GM23248 (cell line): ENCODE measurements at places on chromosomes 3 and 15. TPM values are rescaled to one million over a fixed set of nuclear protein-coding genes. Genes with fewer than 3 reads are reported as not detected.

DNA sequence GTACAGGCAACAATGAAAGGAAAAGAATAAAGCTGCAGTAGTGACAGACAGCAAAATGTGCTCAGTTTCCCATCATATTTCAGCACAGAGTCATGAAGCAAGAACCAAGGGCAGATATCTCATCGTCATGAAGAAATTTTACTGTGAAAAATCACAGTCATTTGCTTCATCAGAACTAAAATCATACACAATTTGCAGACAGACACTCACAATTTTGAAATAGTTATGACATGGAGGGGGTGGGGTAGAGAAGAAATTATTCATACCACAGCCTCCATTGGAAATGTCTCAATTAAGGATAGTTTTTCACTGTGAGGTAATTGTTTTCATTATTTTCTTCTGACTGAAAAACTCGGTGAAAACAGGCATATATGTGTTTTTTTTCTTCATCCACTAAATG is 78.8 kb upstream of the CNTN3 start:
- H3K27me3 ChIP-seq = no peaks in the 10 kb centered on the region
- peak; percentile 65 for DNase-seq
- H3K4me1 ChIP-seq = peaks cover 22% of the 10 kb centered on the region
- H3K4me3 ChIP-seq = peak overlapping the region; percentile 50
- peak overlapping the region; percentile 81 for H3K27ac ChIP-seq

The SI gene
- not detected in 2 replicates for total RNA-seq

DNA sequence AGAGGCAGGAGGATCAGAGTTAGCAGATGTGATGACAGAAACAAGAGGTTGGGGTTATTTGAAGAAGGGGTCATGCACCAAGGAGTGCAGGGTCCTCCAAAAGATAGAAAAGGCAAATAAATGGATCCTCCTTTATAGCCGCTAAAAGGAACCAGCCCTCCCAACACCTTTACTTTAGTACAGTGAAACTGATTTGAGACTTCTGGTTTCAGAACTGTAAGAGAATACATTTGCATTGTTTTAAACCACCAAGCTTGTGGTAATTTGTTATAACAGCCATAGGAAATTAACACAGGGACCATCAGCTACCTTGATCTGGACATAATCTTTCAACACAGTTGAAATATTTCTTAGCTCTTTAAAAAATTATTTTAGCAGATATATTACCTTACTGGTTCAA is 166.6 kb downstream of the TIGIT start:
- H3K4me1 ChIP-seq = 0 out of 2 replicates have a peak, but pooled peaks cover under 1% of the 10 kb centered on the region
- H3K27ac ChIP-seq = no peak overlapping the region
- DNase-seq = no peak
- H3K36me3 ChIP-seq = no peaks in the 10 kb centered on the region

The ACKR4 gene
- 25.0 and 25.2 TPM in 2 replicates for total RNA-seq

DNA sequence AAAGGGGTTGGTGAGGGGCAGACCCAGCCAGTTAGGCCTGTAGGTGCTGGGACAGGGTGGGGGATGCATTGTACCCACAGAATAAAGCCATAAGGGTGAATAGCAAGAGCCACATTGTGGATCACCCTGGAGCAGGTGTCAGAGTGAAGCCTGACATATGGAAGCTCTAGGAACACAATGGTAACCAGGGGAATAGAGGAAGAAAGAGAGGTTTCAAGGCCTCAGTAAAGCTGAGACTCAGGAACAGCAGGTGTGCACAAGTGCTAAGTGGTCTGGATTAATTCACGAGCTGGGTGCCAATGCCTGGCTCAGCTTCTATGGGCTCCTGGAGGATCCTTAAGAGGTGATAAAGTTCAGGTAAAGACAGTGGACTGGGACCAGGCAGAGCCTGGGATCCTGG is 323.7 kb upstream of the CTNNB1 start:
- no peak for DNase-seq
- no peak overlapping the region for H3K27ac ChIP-seq
- H3K4me3 ChIP-seq = no peak overlapping the region
- H3K36me3 ChIP-seq = no peaks in the 10 kb centered on the region
- no peaks in the 10 kb centered on the region for H3K27me3 ChIP-seq

DNA sequence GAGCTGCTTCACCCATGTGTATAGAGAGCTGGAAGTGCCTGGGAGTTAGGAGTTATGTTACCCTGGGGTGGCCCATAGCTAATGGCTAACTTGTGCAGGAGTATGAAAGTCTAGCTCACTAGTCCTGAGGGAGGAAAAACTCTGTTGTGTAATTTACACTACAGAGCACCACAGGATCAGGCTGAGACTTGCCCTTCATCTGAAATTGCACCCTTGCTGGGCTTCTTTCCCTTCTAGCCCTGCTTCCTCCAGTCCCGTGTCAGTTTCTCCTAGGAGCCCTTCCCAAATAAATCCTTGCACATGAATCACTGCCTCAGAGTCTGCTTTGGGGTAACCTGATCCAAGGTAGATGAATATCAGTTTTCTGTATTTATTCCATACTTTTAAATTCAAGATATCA is 40.0 kb downstream of the CTXND1 start:
- H3K27ac ChIP-seq = no peak overlapping the region
- H3K4me3 ChIP-seq = no peak overlapping the region
- no peaks in the 10 kb centered on the region for H3K4me1 ChIP-seq
- H3K27me3 ChIP-seq = no peaks in the 10 kb centered on the region

- DNase-seq = no peak
- no peak overlapping the region for H3K27ac ChIP-seq
- H3K27me3 ChIP-seq = no peaks in the 10 kb centered on the region
These were observed 967.7 kb downstream of the AGBL1 start for GRCh38 chr15:87047203-87047965.
